ENCODE measurements at places on chromosomes 5 and 9.

- DNase-seq: no peak
Observed at GRCh38 chr5:74765201-74765600, 1.7 kb downstream of the GFM2 start.

DNA sequence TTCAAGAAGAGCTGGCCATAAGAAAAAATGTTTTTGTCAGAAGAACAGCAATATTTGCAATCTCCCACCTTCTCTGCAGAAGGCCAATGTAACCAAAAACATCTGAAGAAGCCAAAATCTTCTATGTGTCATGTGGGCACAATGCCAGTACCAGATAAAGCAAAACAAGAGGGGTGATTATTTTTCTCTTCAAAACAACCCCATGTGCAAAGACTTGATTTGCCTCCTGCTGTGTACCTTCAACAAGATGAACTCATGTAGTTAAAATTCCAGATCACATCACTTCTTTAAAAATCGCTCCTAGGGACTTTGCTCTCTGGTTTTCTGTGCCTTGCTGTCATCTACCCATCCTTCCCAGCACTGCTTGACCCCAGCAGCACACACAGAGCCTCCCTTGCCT is 134.0 kb upstream of the MAP3K1 start:
- DNase-seq: no peak

DNA sequence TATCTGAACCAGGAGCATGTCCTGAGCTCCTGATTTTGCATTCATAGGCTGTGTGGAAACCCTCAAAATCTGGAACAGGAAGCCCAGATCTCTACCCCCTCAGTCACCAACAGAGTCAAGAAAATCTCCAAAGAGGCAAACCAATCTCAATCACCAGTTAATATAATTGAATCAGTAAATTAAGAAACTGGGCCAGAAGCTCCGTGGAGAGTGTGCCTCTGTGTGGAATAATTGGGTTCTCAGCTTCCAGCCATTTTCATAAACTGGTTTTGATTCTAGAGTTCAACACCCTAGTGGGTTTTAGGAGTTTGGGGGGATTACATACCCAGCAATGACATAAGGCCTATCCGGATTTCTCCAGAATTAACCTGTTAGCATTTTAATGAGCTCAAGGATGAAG is 362.9 kb downstream of the IRX2 start:
- no peak for DNase-seq

DNA sequence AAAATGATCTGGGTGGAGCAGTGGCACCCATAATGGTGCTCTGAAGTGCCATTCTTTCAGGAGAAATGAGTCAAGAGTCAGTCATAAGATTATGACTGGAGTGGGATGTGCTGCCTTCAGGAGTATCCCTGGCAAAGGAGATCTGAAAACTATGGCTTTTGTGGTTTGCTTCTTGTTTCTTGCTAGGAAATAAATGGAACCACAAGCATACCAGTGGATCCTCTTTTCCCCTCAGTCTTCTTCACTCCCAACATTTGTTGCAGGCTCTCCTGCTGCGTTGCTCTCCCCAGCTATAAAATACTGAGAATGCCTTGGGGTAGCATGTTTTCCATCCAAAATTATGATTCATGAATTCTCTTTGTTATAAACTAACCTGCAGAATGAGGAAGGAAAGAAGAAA is 199.1 kb downstream of the NNT start:
- no peak for DNase-seq

DNA sequence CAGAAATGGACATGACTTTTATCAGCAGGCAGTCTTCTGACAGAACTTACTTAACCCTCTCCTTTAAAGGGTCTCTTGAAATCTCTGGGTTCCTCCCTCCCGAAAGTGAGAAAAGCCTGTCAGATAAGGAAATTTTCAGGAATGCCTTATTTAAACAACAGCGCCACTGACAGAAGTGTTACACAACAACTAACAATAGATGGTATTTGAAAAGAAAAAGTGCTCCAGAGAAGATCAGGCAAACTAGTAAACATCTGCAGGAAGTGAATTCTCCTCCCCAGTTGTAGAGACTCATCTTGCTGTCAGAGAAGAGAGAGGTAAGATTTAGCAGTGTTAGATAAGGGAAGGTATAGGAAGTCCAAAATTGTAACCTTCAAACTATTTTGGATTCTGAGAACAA is 107.2 kb upstream of the NFIL3 start:
- no peak for DNase-seq

DNA sequence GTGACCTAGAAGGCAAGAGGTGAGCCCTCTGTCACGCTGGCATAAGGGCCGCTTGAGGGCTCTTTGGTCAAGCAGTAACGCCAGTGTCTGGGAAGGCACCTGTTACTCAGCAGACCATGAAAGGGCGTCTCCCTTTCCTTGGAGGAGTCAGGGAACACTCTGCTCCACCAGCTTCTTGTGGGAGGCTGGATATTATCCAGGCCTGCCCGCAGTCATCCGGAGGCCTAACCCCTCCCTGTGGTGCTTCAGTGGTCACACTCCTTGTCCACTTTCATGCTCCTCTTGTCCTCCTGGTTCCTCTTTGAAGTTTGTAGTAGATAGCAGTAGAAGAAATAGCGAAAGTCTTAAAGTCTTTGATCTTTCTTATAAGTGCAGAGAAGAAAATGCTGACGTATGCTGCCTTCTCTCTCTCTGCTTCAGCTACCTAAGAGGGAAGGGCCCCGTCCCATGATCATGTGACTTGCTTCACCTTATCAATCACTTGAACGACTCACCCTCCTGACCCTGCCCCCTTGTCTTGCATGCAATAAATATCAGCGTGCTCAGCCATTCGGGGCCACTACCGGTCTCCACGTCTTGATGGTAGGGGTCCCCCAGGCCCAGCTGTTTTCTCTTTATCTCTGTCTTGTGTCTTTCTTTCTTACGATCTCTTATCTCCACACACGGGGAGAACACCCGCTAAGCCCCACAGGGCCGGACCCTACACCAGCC is 16.7 kb upstream of the SCGB3A1 start:
- DNase-seq: no peak

DNA sequence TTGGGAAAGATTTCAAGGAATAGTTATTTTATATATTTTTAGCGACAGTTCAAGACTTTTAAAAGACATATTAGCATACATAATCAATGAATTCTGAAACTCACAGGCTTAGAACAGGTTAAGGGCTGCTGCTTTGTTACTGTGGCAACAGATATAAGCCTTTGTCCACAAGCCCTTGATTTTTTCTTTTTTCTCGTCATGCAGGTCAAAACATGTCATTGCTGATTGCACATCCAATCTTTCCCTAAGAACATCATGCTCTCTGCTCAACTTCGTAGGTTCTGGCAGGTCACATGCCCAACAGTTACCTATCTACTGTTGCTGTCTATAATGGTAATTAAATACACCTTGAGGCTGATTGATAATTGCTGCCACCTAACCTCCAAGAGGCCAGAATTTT is 172.5 kb upstream of the PTPRD start:
- no peak for DNase-seq

Data from stimulated activated CD8-positive, alpha-beta memory T cell treated with anti-CD3 and anti-CD28 coated beads, Interleukin-7, amount 100 ng/mL, for 1 hour (primary cell).